ENCODE measurements at places on chromosomes 7 and 10.

- peak; percentile 20 for DNase-seq
Measured at GRCh38 chr7:55309040-55309991, 55.8 kb upstream of the LANCL2 start.

DNA sequence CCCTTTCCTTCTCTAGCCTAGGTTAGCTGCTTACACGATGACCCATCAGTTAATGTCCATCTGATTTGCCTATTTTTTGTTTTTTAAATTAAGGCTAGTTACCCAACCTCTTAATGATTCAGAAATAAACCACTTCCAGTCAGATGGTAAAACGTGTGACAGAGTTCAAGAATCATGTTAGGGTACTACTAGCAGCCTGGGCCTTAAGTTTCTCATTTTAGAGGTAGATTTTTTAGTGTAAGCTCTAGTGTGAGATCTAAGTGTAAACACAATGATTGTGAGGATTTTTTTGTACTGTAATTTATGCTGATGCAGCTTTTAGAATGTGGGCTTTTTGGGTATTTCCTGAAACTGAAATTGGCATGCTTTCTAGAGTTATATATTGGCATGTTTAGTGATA is 130.0 kb downstream of the CDK14 start:
- no peak for DNase-seq

DNA sequence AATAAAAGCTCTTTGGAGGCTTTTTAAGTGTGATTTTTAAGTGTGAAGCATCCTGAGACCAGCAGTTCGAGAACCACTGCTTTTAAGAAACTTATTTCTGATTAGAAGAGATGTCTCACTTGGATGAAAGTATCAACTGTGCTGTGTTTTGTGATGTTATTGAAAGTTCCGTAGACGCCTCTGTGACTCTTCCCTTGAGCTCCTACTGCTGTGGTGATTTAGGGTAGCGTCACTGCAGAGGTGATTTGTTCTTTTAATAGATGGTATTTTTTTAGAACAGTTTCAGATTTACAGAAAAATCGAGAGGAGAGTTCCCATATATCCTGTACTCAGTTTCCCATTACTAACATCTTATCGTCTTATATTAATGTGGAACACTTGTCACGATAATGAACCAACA is 29.5 kb downstream of the FBH1 start:
- DNase-seq: no peak

DNA sequence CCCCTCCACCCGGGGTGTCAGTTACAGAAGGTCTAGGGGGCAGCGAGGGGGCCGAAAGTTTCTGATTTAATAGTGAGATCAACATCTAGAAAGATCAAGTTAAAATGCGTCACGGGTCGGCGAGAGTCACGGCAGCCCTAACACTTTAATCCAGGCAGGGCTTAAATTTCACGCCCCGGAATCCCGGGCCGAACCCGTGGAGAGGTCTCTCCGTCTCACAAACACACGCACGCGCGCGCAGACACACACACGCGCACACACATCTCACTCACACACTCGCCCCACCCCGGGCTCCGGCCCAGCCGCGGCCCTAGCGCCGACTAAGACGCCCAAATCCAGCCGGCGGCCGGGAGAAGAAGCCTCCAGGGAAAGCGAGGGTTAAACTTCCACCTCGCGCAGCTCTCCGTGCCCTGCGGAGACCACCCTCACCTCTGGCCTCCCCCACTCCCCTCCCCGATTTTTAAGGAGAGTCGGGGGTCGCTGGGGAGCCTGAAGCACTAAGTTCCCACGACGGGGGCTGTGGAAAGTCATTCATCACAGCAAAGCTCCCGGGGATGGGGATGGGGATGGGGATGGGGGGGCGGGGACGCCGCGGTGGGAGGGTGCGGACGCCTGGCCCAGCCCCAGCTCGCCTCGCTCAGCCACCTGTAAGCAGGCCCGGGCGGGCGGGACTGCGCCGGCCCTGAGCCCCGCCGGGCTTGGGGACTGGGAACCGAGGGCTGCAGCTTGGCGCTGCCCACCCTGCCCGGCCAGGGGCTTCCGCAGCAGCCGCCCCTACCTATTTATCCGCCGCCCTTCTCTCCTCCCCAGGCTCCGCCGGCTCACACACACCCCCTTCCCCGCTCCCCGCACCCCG is 1.6 kb downstream of the PDGFA start:
- no peak for DNase-seq

- DNase-seq: no peak
Measured at GRCh38 chr7:29274146-29275017, 79.8 kb downstream of the CHN2 start.

GRCh38 chr10:22693371-22693784 is 21.0 kb downstream of the PIP4K2A start:
- DNase-seq: no peak

DNA sequence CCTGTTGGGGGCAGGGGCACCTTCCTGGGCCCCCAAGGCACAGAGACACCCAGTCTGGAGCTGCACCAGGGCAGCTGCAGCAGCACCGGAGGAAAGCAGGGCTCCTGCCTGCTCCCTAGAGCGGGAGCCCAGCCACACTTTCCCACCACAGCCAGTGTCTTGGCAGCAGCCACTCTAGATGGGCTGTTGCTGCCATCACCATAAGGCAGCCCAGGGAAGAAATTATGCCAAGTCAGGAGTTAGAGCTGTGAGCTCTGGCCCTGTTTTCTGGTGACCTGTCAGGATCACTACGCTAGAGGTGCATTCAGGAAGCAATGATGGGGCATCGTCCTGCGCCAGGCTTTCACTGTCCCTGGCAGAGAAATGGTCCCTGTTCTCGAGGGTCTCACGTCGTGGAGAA is 38.0 kb upstream of the ZNRF2 start:
- DNase-seq: no peak

GRCh38 chr10:31149835-31150512 is 118.3 kb upstream of the ZNF438 start:
- DNase-seq: no peak

DNA sequence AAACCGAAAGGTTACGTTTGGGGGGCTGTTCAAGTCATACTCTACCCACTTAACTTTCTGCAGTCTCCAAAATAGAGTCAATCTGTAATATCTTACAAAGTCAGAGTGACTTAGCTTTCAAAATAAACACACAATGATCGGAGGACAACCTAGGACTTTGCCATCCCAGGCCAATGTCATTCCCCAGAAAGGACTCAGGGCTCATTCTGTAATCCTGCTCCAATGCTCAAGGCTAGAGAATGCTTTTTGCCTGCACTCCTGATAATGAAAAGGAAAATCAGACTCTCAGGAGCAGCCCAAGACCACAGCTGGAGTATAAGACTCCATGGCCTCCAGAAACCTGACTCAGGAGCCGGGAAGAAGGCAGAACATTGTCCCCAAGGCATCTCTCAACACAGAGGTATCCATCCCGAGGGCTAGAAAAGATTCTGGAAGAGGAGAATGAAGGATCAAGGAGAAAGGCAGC is 28.5 kb upstream of the ASCC1 start:
- no peak for DNase-seq

DNA sequence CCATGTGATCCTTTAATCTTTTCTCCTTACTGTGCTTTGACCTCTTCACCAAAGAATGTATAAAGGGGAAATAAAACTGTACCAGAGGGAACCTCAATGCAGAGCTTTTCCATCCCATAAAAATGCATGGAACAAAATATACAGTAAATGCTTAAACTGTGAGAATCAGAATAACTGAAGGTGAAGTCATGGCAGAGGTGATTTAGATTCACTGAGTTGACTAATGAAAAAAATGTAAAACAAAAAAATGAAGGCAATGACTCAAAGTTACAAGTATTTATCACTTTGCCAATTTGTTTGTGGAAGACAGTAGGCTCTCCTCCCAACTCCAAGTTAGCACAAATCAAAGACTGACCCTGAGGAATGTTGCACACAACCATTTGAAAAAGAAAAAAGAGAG is 1331.6 kb upstream of the SORCS1 start:
- DNase-seq: no peak

GRCh38 chr7:158751199-158751598 is 46.6 kb upstream of the NCAPG2 start:
- DNase-seq: no peak

- DNase-seq: no peak
Measured at GRCh38 chr7:51129527-51130472, 186.8 kb downstream of the COBL start.

DNA sequence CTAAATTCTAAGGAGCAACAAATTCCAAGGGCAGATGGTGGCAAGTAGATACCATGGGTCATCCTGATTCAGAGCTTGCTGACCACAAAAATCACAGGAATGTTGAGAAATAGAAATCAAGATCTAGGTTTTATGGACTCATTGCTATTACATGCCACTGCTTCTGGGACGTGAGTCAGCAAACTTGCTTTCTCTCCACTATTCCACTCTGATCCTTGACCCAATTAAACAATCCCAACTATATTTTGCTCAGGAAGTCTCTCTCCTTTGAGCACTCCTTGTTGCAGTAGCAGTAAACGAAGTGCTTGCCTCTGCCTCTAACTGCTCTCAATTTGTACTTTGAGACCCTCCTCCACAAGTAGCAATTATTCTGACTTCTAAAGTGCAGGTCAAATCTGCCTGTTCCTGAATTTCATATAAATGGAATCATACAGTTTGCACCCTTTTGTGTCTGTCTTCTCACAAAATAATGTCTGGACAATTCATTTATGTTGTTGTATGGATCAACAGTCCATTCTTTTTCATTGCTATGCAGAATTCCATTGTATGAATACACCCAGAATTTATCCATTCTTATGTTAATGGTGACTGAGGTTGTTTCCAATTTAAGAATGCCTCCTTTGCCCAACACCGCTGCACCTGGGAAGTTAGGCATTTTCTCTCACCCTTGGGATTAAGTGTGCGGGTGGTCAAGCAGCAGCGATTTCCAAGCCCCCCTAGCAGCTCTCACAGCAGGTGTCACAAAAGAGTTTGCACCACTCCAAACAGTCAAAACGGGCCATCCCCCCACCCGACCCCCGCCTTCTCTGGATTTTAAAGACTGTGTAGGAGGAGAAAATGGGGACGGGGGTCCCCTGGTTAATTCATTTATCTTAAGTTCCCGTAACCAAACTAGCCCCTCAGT is 35.9 kb downstream of the ACSM6 start:
- DNase-seq: no peak

DNA sequence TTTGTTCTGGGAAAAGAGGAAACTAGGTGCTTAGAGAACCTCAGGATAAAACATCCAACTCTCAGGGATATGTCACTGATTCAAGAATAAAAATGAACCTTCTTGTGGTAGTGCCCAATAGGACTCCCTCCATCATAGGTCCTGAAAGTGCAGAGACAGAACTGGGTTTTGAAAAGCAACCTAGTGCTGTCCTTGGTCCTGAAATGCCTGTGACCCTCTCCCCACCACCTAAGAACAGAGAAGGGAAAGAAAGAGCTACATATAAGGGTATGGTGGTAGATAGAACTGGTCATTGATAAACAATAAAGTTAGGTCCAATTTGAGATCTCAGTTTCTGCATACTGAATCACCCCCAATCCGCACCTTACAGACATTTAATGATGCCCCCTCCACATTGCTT is 953.3 kb downstream of the XPNPEP1 start:
- no peak for DNase-seq

- DNase-seq: no peak
Measured at GRCh38 chr7:114175125-114175524, 239.5 kb upstream of the FOXP2 start.

- DNase-seq: no peak
Measured at GRCh38 chr10:458421-458851, 231.0 kb downstream of the DIP2C start.

DNA sequence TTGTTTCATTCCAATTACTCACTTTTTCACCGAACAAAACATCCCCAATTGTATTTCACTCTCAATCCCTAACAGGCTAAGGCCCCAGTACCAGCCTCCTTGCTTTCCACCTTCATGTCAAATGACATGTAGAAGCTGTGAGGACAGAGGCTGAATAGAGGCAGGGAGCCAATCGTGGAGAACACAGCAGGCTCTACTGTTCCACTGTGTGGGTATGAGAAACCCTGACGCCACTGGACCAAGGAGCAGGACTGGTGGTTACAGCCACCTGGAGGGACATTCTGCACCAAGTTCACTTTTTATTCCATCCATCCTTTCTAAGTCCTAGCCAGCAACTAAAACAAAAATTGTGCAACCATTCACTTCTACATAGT is 502.8 kb downstream of the SORCS1 start:
- no peak for DNase-seq

GRCh38 chr7:21238400-21239116 is 189.3 kb upstream of the SP4 start:
- no peak for DNase-seq

DNA sequence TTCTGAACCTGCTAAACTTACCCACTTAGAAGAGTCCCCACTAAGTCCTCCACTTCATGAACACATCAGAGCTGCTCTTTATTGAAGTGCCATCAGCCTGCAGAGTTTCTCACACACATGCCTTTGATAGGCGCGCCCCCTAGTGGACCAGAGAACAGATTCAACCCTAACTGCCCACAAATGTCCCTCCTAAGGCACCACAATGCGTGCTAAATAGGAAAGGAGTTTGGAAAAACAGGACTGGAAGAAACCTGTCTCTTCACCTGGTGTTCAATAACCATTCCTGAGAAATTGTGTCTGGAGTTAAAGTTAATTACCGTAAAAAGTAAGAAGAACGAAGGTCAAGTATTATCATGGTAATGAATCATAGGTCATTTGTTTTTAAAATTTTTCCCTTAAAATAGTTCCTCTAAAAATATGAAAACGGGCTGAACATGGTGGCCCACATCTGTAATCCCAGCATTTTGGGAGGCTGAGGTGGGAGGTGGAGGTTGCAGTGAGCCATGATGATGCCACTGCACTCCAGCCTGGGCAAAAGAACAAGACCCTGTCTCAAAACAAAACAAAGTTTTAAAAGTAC is 249.7 kb downstream of the ELMO1 start:
- DNase-seq: peak; percentile 55

DNA sequence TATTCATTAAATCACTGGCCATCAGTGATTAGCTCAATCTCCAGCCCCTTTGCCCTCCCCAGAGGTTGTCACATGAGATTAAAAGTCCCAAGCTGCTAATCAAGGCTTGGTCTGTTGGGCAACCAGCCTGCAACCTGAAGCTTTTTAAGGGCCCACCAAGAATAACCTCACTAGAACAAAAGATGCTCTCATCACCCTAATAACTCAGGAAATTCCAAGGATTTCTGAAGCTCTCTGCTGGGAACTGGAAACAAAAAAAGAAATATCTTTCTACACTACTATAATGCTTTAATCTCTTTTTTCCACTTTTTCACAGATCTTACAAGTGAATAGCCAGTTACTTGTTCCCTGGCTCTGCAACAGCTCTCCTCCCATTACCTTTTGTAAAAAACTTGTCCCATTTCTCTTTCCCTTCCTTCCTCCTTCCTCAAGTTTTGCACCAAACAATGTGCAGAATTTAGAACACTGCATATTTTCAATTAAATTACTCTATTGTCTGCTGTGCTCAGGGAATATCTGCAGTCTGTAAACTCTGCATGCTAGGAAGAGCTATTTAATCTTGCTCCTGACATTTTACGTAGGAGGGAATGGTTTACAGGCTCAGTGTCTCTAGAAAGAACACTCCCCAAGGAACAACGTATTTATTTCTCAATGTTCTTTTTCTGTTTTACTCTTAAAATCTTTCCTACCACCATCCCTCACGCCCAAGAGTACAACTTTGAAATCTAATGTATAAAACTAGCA is 169.1 kb downstream of the IMMP2L start:
- no peak for DNase-seq

GRCh38 chr10:23001901-23002516 is 74.2 kb downstream of the ARMC3 start:
- no peak for DNase-seq
